ENCODE measurements at places on chromosomes 11 and 22.

DNA sequence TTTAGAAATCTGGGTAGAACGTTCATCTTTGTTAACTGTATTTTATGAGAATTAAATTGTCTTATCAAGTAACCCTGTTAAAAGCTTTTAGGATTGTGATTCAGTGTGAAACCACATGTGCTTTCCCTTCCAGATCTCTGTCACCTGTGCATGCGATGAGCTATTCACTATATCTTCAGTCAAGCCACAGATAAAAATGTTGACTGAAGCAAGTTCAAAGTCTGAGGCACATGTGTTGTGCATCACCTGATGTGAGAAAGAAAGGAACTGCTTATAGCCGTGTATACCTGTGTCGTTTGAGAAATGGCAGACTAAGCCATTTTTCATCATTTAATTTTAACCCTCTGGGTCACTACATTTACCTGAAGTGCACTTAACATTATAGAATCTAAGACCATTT lies 1088.9 kb upstream of the TENM4 start:
- no peaks in the 10 kb centered on the region for H3K27me3 ChIP-seq
- no peak overlapping the region for H3K4me3 ChIP-seq

- no peak for DNase-seq
- no peak overlapping the region for H3K4me3 ChIP-seq
- no peaks in the 10 kb centered on the region for H3K36me3 ChIP-seq
- H3K4me1 ChIP-seq = peaks cover 61% of the 10 kb centered on the region
- H3K27ac ChIP-seq = no peak overlapping the region
- H3K27me3 ChIP-seq = peaks cover 21% of the 10 kb centered on the region
These were observed 4.5 kb upstream of the TP53I11 start for GRCh38 chr11:44955015-44955738.

GRCh38 chr11:58787903-58788302 lies 56.2 kb upstream of the GLYAT start:
- no peak overlapping the region for H3K27ac ChIP-seq
- H3K4me3 ChIP-seq = no peak overlapping the region
- no peaks in the 10 kb centered on the region for H3K27me3 ChIP-seq
- DNase-seq = no peak
- H3K36me3 ChIP-seq = no peaks in the 10 kb centered on the region

GRCh38 chr11:61345954-61346843 lies 13.2 kb downstream of the TKFC start:
- no peak for DNase-seq
- H3K27ac ChIP-seq = no peak overlapping the region
- no peaks in the 10 kb centered on the region for H3K36me3 ChIP-seq
- no peaks in the 10 kb centered on the region for H3K27me3 ChIP-seq
- no peaks in the 10 kb centered on the region for H3K4me1 ChIP-seq

DNA sequence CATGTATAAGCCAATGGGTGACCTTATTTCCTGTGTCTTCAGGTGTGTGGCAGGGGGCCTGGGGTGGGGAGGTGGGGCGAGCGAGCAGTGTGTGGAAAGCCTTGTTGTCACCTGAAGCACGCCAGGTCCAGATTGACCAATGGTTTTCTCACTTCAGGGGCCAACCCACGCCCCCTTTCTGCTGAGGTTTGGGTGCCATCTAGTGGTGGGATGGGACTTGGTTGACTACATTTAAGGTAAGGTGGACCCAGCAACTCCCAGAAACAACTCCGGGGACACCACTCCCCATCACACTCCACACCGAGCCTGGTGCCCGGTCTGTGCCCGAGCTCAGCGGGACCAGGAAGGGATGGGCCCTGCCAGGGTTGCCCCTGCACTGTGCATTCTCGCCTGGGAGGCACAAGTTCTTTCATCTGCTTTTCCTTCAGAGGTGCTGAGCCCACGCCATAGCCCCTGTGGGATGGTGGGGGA lies 40.0 kb downstream of the TPCN2 start:
- no peaks in the 10 kb centered on the region for H3K27me3 ChIP-seq
- no peaks in the 10 kb centered on the region for H3K4me1 ChIP-seq
- DNase-seq = peak; percentile 86
- no peak overlapping the region for H3K27ac ChIP-seq
- no peaks in the 10 kb centered on the region for H3K36me3 ChIP-seq

DNA sequence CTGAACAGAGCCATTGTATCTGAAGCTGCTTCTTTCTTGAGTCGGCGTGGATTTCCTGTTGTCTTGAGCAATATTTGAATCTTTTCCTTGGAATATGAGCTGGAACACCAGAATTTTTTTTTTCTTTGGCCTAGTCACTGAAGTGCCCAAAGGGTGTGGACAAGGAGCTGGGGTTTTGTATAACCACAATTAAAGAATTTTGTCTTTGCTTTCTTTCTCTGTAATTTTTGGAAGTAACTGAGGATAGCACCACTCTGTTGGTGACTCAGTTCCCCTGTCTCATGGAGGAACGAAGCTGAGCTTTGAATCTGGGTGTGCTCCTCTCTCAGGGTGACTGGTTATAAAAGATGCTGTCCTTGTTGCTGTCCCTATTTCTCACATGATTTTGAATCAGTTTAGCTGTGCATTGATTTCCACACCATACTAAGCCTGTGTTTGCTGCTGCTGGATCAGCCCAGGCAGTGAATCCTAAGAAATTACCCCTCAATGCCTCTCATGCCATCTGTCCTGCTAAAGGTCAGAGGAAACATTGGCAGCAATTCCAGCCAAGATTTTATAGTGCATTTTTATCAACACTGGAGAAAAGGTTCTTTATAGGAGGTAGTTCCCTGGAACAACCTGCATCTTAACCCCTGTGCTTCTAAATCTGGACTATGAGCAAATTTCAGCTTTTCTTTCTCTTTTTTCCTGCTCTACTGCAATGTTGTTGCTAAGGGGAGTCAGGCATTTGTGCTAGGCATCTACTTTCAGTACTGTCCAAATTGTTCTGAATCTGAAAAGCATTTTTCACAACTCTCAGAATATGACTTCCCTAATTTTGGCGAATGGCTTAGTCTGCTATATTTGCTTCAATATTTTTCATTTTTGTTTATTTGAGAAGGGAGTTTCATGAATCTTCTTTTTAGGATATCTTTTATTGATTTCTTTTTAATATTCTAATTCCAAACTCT lies 540.8 kb downstream of the SOX6 start:
- H3K27me3 ChIP-seq = no peaks in the 10 kb centered on the region
- DNase-seq = no peak
- H3K4me1 ChIP-seq = no peaks in the 10 kb centered on the region
- H3K4me3 ChIP-seq = no peak overlapping the region
- no peak overlapping the region for H3K27ac ChIP-seq
- H3K36me3 ChIP-seq = no peaks in the 10 kb centered on the region

GRCh38 chr22:39237318-39238100 lies 7.3 kb downstream of the PDGFB start:
- H3K4me1 ChIP-seq = peaks cover 44% of the 10 kb centered on the region
- peaks cover 64% of the 10 kb centered on the region for H3K27me3 ChIP-seq
- H3K27ac ChIP-seq = no peak overlapping the region
- no peak for DNase-seq

GRCh38 chr11:849951-850774 lies 7.5 kb downstream of the TSPAN4 start:
- DNase-seq = peak; percentile 78
- peaks cover 29% of the 10 kb centered on the region for H3K27me3 ChIP-seq
- no peaks in the 10 kb centered on the region for H3K36me3 ChIP-seq
- H3K4me3 ChIP-seq = peak overlapping the region; percentile 95

GRCh38 chr11:2076441-2076840 lies 62.7 kb downstream of the IGF2 start:
- peaks cover 6% of the 10 kb centered on the region for H3K27me3 ChIP-seq
- H3K36me3 ChIP-seq = no peaks in the 10 kb centered on the region
- no peak overlapping the region for H3K27ac ChIP-seq
- no peak for DNase-seq
- no peak overlapping the region for H3K4me3 ChIP-seq
- no peaks in the 10 kb centered on the region for H3K4me1 ChIP-seq

DNA sequence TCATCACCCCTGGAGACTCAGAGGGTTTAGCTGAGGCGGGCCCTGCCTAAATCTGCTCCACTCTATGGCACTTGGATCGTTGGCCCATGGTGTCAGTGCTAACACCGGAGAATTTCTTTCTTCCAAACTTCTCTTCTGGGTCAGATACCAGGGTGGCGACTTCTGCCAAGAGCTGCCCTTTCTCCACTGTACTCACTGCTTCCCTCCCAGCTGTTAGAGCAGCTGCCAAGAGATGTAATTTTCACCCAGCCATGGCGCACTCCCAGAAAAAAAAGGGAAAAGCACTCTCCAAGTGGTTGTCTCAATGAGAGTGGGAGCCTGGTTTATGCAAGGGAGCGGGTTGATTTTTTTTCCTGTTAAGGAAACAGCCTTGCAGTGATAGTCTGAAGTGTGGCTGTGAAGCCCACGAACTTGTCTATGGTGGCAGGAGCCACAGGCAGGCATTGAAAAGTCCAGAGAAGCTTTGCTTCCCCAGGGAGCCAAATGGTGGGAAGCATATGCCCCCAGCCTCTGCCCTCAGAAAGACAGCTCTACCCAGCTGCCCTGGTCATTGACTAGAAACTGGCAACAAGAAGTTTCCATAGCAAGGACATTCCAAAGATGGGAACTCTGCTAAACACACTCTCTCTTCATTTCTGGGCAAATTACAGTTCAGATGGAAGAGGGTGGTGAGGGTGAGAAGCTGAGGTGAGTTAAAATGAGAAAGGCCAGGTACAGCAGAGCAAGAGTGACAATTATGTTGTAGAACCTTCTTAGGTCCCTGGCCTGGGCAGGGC lies 10.7 kb downstream of the PCSK7 start:
- H3K27me3 ChIP-seq = no peaks in the 10 kb centered on the region
- H3K36me3 ChIP-seq = no peaks in the 10 kb centered on the region
- H3K4me1 ChIP-seq = no peaks in the 10 kb centered on the region
- H3K4me3 ChIP-seq = no peak overlapping the region

GRCh38 chr11:68504432-68505066 lies 44.0 kb downstream of the PPP6R3 start:
- no peak overlapping the region for H3K4me3 ChIP-seq
- H3K27me3 ChIP-seq = no peaks in the 10 kb centered on the region
- no peak overlapping the region for H3K27ac ChIP-seq
- no peak for DNase-seq

DNA sequence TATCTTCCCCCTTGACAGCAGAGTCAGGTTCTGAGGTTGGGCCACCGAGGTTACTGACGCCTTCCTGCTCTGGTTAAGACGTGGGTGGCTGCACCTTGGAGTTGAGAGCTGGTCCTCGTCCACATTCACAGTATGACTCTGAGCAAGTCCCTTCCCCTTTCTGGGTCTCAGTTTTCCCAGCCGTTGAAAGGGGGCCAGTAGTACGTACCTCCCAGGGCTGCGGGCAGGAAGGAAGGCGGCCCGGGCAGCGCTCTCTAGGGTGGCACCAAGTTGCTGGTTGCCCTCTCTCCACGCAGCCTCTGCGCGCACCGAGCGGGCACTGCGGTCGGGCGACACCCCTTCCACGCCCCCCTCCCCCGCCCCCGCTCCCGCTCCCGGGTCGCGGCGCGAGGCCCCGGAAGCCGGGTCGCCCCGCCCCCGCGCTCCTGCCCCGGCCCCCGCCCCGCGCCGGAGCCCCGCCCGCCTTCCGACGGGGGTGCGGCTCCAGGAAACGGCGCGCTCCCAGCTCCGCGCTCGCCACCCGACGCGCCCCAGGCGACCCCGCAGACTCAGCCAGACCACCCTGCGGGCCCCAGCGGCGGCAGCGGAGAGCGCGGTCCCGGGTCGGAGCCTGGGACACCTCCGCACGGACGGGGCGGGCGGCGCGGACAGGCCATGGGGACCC lies at the start of gene EHBP1L1:
EHBP1L1 (plus strand) TSS at position 486 of the 664 bp plus-strand sequence. CDS start 250 bp downstream, outside the sequence.
- peaks cover 21% of the 10 kb centered on the region for H3K4me1 ChIP-seq
- H3K36me3 ChIP-seq = no peaks in the 10 kb centered on the region
- peak; percentile 77 for DNase-seq
- peak within 1 kb of the TSS; percentile 50 for H3K4me3 ChIP-seq

DNA sequence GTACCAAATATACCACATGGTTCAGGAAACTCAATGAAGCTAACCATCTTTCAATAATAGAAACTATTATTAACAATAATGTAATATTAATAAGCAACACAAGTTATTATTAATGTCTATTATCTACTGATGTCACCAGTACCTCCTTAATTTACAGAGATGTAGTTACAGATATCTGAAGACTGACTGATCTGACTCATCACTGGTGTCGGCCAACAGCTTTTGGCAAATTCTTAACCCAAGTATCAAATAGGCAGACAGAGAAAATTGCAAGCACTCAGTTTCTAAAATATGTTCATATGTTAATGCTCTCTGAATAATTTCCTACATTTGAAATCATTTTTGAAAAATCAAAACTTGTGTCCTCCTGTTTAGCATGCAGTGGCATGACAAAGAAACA lies 100.4 kb upstream of the DDI1 start:
- no peak overlapping the region for H3K27ac ChIP-seq
- H3K4me3 ChIP-seq = no peak overlapping the region
- no peaks in the 10 kb centered on the region for H3K27me3 ChIP-seq

DNA sequence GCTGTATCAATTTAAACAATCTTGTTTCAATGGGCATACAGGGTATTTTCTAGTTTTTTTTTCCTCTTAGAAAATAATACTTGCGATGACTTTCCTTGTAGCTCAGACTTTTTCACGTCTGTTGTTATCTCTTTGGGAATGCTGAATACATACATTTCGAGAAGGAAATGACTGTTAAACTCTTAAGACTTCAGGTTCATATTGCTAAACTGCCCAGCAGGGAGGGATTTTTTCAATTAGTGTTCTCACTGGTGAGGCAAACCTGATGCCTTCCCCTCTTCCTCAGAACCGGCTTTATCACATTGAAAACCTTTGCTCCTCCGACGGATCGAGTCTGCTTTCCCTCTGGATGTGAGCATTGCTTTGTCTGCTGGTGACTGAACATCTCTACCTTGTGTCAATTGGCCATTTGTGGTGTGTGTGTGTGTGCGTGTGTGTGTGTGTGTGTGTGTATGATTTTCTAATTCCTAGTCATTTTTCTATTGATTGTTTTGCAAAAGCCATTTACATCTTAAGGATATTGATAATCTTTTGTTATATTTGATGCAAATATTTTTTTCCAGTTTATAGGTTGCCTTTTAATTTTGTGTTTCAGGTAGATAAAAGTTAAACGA lies 6.6 kb downstream of the NEAT1 start:
- no peaks in the 10 kb centered on the region for H3K27me3 ChIP-seq
- H3K4me3 ChIP-seq = no peak overlapping the region
- H3K4me1 ChIP-seq = peaks cover 15% of the 10 kb centered on the region
- peak; percentile 32 for DNase-seq
- no peaks in the 10 kb centered on the region for H3K36me3 ChIP-seq

- H3K27ac ChIP-seq = no peak overlapping the region
- H3K4me3 ChIP-seq = no peak overlapping the region
- H3K4me1 ChIP-seq = peaks cover 26% of the 10 kb centered on the region
- H3K36me3 ChIP-seq = no peaks in the 10 kb centered on the region
These were observed 10.8 kb downstream of the DUSP8 start for GRCh38 chr11:1561266-1561665.
